Type B pancreatic cell (in vitro differentiated cells): ENCODE measurements at places on chromosomes 5 and 9.

DNA sequence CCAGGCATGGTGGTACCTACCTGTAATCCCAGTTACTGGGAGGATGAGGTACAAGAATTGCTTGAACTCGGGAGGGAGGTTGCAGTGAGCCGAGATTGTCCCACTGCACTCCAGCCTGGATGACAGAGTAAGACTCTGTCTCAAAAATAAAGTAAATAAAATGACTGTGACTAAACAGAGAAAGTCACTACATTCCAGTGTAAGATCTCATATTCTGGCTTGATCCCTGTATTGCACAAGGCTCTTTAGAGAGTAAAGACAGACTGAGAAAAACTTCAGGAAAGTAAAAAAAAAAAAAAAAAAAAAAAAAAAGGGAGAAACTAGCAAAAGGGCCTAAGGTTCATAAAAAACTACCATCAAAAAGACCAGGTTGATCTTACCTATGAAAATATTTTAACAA is 106.6 kb upstream of the PJA2 start:
- DNase-seq: no peak

DNA sequence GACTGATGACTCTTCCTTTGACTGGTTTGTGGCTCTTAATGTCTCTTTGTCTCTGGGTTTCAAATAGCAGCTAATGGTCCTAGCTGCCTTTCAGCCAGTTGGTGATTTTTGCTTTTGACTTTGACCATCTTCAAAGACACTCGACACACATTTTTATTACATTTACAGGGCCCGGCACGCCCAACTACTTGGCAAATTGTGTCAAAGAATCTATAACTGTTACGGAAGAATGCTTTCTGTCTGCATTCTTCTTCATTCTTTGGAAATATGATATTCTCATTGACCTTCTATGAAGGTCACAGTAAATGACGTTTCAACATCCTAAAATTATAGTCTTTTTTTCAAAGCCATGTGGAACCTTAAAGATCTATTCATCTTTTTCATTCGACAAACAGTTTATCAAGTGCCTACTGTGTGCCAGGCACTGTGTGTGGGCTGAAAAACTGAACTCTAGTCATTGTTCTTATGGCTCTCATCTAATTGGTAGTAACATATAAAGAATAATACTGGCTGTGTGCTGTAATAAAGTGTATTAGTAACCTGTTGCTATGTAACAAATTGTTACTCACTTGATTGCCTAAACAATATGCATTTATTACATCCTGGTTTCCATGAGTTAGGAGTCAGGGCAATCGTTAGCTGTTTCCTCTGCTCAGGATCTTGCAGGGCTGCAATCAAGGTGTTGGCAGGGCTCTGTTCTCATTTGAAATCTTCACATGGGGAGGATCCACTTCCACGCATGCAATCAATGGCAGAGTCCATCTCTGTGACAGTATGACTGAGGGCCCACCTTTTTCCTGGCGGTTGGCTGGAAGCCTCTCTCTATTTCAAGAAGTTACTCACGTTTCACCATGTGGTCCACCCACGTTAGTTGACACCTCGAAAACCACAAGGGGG is 7.0 kb upstream of the WHRN start:
- no peak for DNase-seq

DNA sequence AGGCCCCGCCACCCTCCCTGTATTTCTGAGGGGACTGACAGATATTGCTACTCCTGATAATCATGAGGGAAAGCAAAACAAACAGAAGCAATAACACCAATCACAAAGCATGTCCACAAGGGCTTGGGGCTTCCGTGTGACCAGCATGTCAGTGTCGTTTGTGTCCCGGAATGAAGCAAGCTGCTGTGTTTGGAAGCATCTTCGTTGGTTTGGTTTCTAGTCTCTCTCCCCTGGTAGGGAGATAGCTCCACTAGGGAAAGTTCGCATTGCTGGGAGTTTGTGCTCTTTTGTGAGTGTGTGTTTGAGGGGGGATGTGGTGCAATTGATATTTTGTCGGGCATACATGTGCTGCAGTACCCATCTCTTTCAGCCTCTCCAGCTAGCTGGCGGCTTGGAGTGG is 1.4 kb downstream of the GRIA1 start:
- no peak for DNase-seq

GRCh38 chr5:63170486-63170885 is 591.9 kb downstream of the LRRC70 start:
- no peak for DNase-seq

DNA sequence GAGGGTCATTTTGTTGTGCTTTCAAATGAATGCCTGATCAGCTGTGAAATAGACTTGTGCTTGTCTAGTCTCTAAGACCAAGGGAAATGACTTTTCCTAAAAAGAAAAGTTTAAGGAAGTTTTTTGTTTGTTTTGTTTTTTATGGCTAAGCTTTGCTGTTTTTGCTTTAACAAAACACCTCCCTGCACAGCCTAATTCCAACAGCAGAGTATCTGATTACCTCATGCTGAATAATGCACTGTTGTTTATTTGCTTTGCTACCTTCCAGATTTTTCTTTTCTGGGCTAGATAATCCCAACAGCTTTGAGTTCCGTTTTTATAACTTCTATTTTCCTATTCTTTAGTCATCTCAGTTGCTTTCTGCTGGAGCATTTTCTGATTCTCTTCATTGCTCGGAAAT is 95.8 kb downstream of the AOPEP start:
- no peak for DNase-seq

- no peak for DNase-seq
Observed at GRCh38 chr9:13146840-13147239, 132.7 kb downstream of the MPDZ start.

DNA sequence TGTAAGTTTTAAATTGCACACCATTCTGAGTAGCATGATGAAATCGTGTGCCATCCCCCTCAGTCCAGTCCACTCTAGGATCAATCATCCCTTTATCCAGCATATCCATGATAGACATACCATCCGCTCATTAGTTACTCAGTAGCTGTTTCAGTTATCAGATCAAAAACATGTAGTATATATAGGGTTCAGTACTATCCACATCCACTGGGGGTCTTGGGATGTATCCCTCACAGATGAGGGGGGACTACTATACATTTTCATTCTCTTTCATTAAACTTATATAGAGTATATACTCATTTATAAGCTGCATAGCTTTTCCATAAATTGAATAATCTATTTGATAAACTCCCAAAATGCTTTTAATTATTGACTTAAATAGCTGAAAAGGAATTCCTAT is 67.6 kb downstream of the MEIKIN start:
- no peak for DNase-seq
